ENCODE measurements at places on chromosomes 12 and 14. TPM values are rescaled to one million over a fixed set of nuclear protein-coding genes. Genes with fewer than 3 reads are reported as not detected.

DNA sequence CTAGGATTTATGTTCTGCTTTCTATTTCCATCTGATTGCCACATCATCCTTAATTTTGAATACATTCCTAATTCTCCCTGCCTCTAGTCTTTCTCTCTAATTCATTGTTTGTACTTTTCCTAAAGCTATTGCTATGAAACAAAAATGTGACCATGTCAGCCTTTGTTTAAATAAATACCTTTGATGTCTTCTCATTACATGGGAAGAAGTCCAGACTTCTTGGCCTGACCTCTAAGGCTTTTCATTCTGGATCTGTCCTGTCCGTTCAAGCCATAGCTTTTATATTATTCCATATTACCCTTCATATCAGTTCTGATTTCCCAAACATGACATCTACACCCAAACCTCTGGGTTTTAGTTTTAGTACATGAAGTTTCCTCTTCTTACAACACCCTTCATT lies 91.4 kb downstream of the CDK17 start:
- no peak overlapping the region for H3K4me3 ChIP-seq
- H3K4me1 ChIP-seq = no peaks in the 10 kb centered on the region
- H3K27ac ChIP-seq = no peak overlapping the region
- H3K36me3 ChIP-seq = peaks cover 19% of the 10 kb centered on the region
- no peak for DNase-seq
- H3K27me3 ChIP-seq = no peaks in the 10 kb centered on the region

Gene HOXC5
- total RNA-seq = not detected

DNA sequence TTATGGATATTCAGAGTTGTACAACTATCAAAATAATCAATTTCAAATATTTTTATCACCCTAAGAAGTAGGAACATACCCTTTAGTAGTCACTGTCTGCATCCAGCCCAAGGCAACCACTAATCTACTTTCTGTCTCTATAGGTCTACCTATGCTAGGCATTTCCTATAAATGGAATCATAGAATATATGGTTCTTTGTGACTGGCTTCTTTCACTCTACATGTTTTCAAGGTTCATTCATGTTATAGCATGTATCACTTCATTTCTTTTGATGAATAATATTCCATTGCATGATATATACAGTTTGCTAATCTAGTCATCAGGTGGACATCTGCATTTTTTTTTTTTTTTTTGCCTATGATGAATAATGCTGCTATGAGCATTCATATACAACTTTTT lies 112.4 kb downstream of the PPP1R12A start:
- H3K4me1 ChIP-seq = no peaks in the 10 kb centered on the region
- H3K27me3 ChIP-seq = no peaks in the 10 kb centered on the region
- H3K36me3 ChIP-seq = peaks cover 43% of the 10 kb centered on the region
- H3K4me3 ChIP-seq = no peak overlapping the region
- DNase-seq = no peak

Gene GSG1
- not detected for total RNA-seq

Gene TAS2R14
- 2.5 TPM for total RNA-seq

GRCh38 chr14:21796916-21797315 lies 123.3 kb upstream of the OR4E1 start:
- no peaks in the 10 kb centered on the region for H3K4me1 ChIP-seq
- H3K36me3 ChIP-seq = no peaks in the 10 kb centered on the region
- no peak overlapping the region for H3K27ac ChIP-seq
- H3K27me3 ChIP-seq = no peaks in the 10 kb centered on the region

DNA sequence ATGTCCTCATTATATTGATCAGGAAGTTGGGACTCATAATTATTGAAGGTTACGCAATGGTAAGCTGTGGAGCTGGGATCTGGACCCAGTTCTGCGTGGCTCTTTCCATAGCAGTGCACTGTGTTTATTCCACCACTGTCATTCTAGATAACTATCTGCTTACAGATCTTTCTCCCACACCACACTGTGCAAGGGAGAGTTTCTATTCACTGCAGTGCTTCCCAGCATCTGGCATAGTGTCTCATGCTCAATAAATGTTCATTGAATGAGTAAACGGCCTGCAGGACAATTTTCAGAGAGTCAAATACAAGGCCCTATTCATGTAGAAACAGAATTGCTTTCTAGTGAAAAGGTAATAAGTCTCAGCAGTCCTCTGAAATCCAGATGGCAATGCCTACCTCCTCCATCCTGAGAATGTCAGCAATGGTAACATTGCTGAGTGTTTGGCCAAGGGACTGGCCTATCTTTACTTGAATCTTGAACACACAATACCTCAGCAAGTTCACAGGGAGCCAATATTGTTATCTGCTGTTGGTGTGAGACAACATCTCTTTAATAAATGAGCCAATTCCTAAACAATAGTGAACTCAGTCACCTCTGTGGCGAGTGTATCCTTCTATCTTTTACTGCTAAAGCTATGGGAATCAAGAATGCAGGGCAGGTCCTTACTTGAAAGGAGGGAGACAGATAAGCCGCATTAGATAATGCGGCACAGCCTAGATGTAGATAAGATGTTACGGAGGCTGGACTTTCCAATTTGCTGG lies 332.4 kb upstream of the PRICKLE1 start:
- H3K27me3 ChIP-seq = no peaks in the 10 kb centered on the region
- H3K36me3 ChIP-seq = no peaks in the 10 kb centered on the region
- no peak for DNase-seq
- no peaks in the 10 kb centered on the region for H3K4me1 ChIP-seq

Gene CNOT2
- total RNA-seq = 121 TPM

DNA sequence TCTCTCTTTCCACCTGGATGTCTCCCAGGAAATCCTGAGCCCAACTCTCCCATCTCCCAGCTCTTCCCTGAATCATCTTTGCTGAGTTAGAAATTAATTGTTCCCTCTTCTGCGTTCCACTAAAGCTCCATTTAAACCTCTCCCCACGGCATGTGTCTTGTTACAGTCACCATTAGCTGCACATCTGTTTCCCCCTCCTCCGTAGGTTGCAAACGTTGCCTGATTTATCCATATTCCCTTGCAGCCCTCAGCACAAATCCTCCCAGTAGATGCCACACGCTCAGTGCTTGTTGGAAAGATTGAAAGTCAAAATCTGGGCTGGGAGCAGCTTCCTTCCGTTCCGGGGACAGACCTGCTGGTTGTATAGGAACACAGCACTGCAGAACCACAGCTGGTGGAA lies 90.4 kb downstream of the SLC24A4 start:
- no peak for DNase-seq
- no peak overlapping the region for H3K4me3 ChIP-seq
- no peaks in the 10 kb centered on the region for H3K4me1 ChIP-seq
- no peaks in the 10 kb centered on the region for H3K36me3 ChIP-seq
- H3K27me3 ChIP-seq = no peaks in the 10 kb centered on the region

- peak overlapping the region; percentile 57 for H3K4me3 ChIP-seq
- H3K27ac ChIP-seq = peak overlapping the region; percentile 69
- H3K36me3 ChIP-seq = no peaks in the 10 kb centered on the region
- peaks cover 28% of the 10 kb centered on the region for H3K4me1 ChIP-seq
- H3K27me3 ChIP-seq = no peaks in the 10 kb centered on the region
These were observed 13.0 kb upstream of the TPCN1 start for GRCh38 chr12:113208041-113208934.

DNA sequence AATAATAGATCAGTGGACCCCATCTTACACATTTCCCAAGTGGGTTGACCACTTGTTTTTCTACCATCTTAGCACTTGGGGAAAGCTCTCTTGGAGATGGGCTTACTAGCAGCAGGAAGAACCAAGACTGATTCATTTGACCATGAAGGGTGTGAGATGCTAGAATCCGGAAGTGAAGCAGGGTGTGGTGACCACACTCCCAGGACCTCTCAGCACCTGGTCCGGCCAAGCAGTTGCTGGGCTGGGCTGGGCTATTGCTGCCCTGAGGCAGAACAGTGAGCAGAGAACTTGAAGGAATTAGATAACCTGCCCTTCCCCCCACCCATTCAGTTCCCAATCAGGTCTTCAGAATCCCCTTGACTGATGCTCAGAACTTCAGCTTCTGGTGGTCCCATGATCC lies 24.4 kb downstream of the ADCY6 start:
- H3K27me3 ChIP-seq = no peaks in the 10 kb centered on the region
- no peak overlapping the region for H3K4me3 ChIP-seq
- no peaks in the 10 kb centered on the region for H3K4me1 ChIP-seq
- no peaks in the 10 kb centered on the region for H3K36me3 ChIP-seq

Gene EPS8
- total RNA-seq = 1.4 TPM

Gene ASPG
- total RNA-seq = not detected

DNA sequence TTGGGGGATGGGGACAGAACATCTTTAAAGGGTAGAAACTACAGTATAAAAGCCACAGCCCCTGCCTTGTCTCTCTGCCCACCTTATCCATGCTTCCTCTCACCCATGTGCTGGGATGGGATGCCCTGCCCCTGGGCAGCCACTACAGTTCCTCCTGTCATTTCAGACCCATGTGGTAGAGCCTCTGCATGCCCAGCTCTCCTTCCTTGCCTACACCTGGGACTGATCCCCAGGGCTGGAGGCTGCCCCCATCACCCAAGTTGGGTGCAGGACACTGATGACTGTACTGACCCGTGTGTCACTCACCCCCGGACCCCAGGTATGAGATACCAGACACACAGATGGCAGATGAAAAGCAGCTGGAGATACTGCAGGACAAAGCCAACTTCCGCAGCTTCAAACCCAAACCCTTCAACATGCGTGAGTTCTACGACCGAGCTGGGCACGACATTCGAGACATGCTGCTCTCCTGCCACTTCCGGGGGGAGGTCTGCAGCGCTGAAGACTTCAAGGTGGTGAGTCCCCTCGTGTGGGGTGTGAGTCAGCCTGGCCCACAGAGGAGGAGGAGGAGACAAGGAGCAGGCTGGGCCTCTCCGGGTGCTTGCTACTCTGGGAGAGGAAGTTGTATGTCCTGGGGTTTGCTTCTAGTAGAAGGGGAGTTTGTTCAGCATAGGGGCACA lies 2.2 kb downstream of the ASIC1 start:
- DNase-seq = peak; percentile 80
- no peaks in the 10 kb centered on the region for H3K36me3 ChIP-seq
- peaks cover 31% of the 10 kb centered on the region for H3K4me1 ChIP-seq
- peaks cover 8% of the 10 kb centered on the region for H3K27me3 ChIP-seq
- H3K4me3 ChIP-seq = no peak overlapping the region
- H3K27ac ChIP-seq = no peak overlapping the region

Gene DEPDC4
- total RNA-seq = not detected

- no peaks in the 10 kb centered on the region for H3K4me1 ChIP-seq
- no peaks in the 10 kb centered on the region for H3K27me3 ChIP-seq
These were observed 541.7 kb downstream of the NOVA1 start for GRCh38 chr14:26056036-26056616.

DNA sequence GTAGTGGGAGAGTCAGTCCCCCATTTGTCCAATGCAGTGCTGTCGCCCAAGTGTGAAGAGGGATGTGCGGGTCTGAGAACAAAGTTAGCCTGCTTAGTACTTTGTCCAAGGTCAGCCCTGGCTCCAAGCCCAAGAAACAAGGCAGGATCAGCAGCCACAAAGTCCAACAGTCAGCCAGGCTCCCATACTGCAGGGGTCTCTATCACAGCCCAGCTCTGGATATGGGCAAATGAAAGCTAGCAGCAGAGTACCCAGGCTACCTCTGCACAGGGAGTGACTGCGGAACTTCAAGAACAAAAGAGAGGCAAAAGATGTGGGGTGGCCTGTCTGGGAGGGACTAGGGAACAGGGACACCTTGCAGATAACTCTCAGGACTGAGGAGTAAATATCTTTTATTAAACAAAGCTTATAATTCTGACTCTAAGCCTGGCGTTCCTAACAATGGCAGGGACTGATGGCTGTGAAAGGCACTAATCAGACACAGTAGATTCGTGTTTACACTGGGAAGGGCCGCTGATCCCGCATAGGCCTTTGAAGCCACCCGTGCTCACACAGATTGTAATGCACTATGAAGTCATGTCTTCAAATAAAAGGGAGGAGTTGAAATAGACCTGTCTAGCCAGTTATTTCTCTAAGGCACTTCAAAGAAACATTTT lies 91.0 kb upstream of the EEA1 start:
- no peak overlapping the region for H3K27ac ChIP-seq
- DNase-seq = no peak
- H3K36me3 ChIP-seq = no peaks in the 10 kb centered on the region

- H3K27me3 ChIP-seq = peaks cover 12% of the 10 kb centered on the region
- H3K4me1 ChIP-seq = no peaks in the 10 kb centered on the region
- H3K36me3 ChIP-seq = no peaks in the 10 kb centered on the region
- no peak for DNase-seq
These were observed 22.3 kb downstream of the KCNK10 start for GRCh38 chr14:88300817-88301216.

DNA sequence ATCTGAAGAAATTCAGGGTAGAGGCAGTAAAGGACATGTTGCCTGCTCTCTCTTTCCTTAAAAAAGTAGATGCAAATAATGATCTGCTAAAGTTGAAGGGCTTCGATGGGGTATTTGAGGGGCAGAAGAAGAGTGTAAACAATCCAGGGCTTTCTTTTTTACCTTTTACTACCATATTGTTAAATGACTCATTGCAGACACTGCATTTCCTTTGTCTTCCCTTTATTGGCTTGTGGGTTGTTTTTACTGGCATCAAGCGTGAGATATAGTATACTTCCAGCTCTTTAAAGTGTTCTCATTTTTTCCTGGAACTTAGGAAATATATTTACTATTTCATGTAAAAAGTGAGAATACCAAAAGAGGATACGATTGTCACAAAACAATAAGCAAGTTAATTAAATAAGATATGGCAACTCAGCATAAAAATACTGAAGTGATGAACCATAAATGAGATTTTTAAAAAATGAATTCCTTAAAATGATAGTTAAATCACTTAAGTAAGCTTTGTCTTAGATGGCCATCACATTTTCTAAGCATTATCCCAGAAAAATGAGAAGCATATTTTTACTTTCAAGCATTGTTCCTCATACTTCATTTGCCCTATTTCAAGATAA lies 72.3 kb upstream of the KRAS start:
- peak overlapping the region; percentile 54 for H3K4me3 ChIP-seq
- no peaks in the 10 kb centered on the region for H3K27me3 ChIP-seq
- no peaks in the 10 kb centered on the region for H3K36me3 ChIP-seq
- no peak overlapping the region for H3K27ac ChIP-seq
- H3K4me1 ChIP-seq = peaks cover 13% of the 10 kb centered on the region

Gene CCDC196
- not detected for total RNA-seq

Gene GPR84
- total RNA-seq = not detected

GRCh38 chr12:43722621-43723020 lies 36.0 kb downstream of the PUS7L start:
- no peaks in the 10 kb centered on the region for H3K27me3 ChIP-seq
- no peak for DNase-seq
- H3K36me3 ChIP-seq = no peaks in the 10 kb centered on the region
- H3K4me1 ChIP-seq = no peaks in the 10 kb centered on the region
- H3K27ac ChIP-seq = no peak overlapping the region

Data from CD4-positive, CD25-positive, alpha-beta regulatory T cell (primary cell).